ENCODE measurements at places on chromosomes 6 and 20.
A peak's percentile ranks its signal among the peaks of the same experiment; 100 is the strongest.

- no peak for DNase-seq
These were observed 7.5 kb upstream of the MYLIP start for GRCh38 chr6:16121339-16121738.

- DNase-seq = no peak
These were observed 12.8 kb downstream of the PI16 start for GRCh38 chr6:36967301-36967700.

GRCh38 chr6:50591135-50591534 is 122.2 kb upstream of the TFAP2D start:
- DNase-seq = no peak

GRCh38 chr6:142112451-142113061 is 20.2 kb upstream of the GJE1 start:
- DNase-seq = no peak

GRCh38 chr20:45247865-45248264 is 6.5 kb downstream of the SLPI start:
- DNase-seq = no peak

GRCh38 chr6:148890096-148890495 is 143.3 kb downstream of the UST start:
- no peak for DNase-seq

DNA sequence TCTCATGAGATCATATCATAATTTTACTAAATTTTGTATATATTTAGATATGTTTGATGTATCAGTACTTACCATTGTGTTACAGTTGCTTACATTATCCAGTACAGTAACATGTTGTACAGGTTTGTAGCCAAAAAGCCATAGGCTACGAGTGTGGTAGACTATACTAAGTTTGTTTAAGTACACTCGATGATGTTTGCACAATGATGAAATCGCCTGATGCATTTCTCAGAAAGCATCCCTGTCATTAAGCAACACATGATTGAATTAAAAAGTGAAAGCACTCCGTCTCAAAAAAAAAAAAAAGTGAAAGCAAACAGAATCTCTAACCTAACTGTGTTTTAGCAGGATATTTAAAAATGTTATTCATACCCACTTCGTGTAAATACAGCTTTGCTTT is 104.9 kb upstream of the TFAP2D start:
- DNase-seq = no peak

DNA sequence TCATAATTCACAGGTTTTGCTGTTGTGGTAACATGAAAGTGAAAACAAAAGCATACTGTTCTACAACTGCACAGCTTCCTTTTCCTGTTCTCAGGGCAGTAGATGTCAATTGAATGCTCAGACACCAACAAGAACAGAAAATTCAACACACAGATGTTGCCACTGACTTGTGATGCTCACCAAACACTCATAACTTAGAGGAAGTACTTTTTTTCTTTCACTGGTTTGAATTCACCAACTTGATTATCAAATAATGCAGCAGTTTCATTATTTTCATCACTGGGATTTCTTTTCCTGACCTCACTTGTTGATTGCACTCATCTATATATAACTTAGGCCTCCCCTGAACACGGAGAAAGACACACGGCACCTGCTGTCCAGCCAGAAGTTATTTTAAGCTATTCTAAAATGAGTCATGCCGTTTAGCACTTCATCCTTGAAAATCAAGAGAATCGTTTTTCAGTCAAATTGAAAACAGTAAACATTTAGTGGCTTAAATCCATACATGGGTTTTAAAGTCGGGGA is 949 bp downstream of the TXLNB start:
- DNase-seq = no peak

DNA sequence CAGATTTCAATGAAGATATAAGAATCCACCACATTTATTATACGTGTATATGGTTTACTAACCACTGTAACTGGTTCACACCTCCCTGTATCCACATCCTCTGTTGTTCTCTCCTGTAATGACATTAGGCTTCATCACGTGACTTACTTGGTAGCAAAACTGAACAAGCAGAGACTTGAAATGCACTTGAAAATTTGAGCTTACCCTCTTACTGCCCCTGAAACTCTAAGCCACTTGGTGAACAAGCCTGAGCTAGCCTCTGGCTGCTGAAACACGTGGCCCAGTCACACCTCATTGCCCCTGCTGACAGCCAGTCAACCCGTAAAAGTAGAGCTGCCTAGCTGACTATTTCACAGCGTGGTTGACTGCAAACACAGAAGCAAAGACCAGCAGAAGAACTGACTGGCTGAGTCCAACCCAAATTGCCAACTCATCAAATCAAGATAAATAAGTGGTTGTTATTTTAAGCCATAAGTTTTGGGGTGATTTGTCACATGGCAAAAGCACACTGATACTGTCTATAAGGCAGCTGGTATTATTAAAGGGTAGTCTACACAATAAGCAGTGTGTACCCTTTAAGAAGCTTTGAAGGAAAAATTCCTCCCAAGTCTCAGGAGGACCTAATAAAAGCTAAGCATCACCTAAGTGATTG is 109.0 kb downstream of the RALGAPA2 start:
- no peak for DNase-seq

DNA sequence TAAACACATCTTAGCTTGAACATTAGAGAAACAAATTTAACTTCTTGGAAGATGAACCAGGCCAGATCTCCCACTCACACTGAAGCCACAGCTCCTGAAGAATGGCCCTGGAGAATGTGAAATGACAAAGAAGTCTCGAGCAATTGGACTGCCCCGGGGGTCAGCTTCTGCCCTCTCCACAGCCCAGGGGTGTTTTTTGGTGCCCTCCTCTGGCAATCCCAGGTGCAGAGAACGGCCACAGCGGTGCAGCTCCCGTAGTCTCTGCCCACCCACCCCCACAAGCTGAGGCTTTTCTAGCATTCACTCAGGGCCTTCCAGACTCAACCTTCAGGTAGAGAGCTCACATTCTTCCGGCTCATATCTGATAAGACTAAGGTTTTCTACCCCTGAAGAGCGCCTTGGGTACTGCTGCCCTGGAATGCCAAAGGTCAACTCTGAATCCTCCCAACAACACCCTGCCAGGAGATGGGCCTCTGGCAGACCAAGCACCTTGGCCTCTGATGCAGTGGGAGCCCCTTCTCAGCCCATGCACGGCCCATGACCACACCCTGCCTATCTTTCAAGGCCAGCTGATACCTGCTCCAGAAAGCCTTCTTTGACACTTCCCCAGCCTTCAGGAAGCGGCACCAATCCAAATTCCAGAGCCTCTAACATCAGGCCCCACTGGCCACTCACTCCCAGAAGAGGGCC is 208.3 kb downstream of the SYNDIG1 start:
- no peak for DNase-seq

- DNase-seq = no peak
These were observed 621.1 kb upstream of the ADGRB3 start for GRCh38 chr6:68013780-68014515.

- no peak for DNase-seq
These were observed 13.6 kb upstream of the GPRC6A start for GRCh38 chr6:116842459-116842858.

- DNase-seq = peak; percentile 31
These were observed 4.0 kb upstream of the ZMYND8 start for GRCh38 chr20:47360297-47361056.

DNA sequence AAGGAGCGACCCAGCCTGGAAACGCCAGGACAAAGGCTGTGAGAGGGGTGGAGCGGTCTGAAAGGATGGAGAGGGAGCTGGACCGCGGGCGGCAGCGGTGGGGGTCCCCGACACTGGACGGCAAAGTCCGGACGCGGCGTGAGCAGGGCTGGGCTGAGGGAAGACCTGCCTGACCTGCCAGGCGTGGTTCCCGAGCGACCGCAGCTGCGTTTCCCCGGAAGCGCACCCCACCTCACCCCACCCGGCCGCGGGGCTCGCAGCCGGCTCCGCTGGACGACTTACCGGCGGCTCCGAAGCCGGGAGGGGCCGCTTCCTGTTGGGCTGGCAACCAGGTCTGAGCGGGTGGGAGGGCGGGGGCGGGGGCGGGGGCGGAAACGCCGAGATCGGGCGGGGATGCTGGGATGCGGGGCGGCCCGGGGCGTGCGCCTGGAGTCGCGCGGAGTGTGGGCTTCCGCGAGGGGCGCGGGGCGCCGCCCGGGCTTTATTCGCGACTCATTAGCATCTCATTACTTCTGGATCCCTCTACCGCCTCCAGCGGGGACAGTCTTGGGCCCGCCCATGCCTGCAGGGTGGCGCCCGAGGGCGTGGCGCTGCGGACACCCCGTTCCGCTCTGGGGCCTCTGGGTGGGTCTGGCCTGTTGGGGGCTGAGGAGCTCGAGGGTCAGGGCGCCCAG is at the start of gene MICAL1:
Gene MICAL1, minus strand, starts transcription at position 336 of the 674 bp plus-strand sequence. CDS start 1,576 bp downstream, outside the sequence.
- no peak for DNase-seq

- no peak for DNase-seq
These were observed 297.8 kb downstream of the ZFAND3 start for GRCh38 chr6:38117281-38117680.

GRCh38 chr20:35743693-35744491 is 1.8 kb upstream of the RBM39 start:
- no peak for DNase-seq

GRCh38 chr6:160933256-160933655 is 58.3 kb upstream of the MAP3K4 start:
- no peak for DNase-seq

GRCh38 chr6:145206247-145206907 is 528.9 kb downstream of the EPM2A start:
- DNase-seq = no peak

DNA sequence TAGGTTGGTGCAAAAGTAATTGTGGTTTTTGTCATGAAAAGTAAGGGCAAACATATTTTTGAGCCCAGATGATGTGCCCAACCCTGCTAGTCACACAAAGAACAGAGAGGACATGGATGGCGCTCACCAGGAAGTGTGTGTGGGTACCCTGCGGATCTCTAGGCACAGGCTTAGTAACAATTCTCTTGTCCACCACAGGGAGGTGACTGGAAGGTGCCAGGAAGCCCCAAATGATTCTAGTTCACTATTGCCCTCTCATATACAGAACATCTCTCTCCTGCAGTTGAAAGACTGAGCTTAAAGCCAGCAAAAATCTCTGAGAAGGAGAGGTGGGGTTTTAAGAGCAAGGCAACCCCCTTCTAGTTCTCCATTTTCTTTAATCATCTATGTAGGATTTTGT is 272.1 kb upstream of the TAB2 start:
- DNase-seq = no peak

DNA sequence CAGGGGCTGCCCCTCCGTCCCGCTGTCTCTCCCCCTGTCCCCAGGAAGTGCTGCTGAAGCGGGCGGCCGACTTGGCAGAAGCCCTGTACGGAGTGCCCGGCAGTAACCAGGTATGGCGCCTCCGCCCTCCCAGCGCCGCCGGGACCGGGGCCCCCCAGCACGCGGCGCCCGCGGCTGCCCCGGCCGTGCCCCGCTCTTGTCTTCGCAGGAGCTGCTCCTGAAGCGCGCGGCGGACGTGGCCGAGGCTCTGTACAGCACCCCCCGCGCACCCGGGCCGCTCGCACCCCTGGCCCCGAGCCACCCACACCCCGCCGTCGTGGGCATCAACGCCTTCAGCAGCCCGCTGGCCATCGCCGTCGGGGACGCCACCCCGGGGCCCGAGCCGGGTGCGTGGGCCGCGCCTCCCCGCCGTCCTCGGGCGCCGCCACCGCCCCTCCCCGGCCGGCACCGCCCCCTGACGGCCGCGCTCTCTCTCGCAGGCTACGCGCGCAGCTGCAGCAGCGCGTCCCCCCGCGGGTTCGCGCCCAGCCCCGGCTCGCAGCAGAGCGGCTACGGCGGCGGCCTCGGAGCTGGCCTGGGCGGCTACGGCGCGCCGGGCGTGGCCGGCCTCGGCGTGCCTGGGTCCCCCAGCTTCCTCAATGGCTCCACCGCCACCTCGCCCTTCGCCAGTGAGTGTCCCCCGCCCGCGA is 48.4 kb downstream of the CPXM1 start:
- no peak for DNase-seq

- DNase-seq = no peak
These were observed 183.0 kb downstream of the TASP1 start for GRCh38 chr20:13455713-13456112.

- DNase-seq = no peak
These were observed 126.9 kb downstream of the LAMA2 start for GRCh38 chr6:129009851-129010250.

DNA sequence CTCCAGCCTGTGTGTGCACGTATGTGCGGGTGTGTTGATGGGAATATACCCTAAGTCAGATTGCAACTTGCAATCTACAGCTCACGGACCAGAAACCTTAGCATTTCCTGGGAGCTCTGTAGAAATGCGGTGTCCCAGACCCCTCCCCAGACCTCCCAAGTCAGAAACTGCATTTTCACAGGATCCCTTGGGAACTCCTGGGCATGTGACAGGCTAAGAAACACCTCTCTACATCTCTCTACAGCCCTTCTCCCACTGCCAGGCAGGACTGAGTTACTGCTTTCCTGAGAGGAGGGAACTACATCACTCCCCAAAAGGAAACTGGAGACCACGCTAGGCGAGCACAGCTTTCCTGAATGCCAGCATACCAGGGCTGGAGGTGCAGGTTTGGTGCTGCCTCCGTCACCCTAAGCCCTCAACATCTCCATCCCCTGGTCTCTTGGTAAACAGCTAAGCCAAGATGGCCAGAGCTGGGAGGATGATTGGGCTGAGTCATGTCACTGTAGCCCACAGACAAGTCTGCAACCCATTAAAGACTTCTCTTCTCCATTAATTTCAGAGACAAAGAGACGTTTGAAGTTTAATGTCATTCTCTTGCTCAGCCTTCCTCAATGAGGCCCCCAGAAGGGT is 194.4 kb downstream of the BMP7 start:
- DNase-seq = no peak
